ENCODE measurements at places on chromosomes 12 and 14.
A peak's percentile ranks its signal among the peaks of the same experiment; 100 is the strongest.

- peak; percentile 81 for DNase-seq
These were observed 8.6 kb downstream of the PPP1R1A start for GRCh38 chr12:54579696-54580333.

DNA sequence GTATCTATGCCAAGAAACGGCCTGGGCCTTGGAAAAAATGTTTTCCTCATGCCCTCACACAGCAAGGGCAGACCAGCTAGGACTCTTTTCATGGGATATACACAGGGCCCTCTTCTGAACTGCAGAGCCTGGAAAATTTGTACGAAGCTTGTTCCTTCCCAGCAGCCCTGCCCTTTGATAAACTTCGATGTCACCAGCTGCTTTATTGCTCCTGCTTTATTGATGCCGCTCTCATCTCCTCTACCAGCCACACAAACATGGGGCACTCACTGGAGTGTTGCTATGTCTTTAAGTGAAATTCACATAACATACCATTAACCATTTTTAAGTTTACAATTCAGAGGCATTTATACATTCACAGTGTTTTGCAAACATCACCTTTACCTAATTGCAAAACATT, 197.9 kb downstream of the KTN1 start:
- DNase-seq, result no peak

DNA sequence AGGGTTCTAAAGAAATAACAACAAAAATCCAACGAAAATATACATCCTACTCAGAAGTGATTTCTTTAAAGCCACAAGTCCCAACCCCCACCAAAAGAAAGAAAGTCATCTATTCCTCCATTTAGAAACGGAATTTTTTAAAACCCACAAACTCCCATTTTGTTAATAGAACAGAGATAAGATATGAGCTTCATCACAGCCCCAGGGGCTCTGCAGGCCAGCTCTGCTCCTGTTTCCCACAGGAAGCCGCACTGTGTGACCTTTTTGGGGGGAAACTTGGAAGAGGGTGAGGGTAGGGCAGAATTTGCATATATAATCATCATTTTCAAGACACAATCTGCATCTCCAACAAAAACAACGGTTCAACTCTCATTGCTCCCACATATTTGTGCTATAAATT, 2.8 kb downstream of the FBXL14 start:
- DNase-seq, result no peak

GRCh38 chr12:49489720-49490119, 49.1 kb upstream of the KCNH3 start:
- no peak for DNase-seq

DNA sequence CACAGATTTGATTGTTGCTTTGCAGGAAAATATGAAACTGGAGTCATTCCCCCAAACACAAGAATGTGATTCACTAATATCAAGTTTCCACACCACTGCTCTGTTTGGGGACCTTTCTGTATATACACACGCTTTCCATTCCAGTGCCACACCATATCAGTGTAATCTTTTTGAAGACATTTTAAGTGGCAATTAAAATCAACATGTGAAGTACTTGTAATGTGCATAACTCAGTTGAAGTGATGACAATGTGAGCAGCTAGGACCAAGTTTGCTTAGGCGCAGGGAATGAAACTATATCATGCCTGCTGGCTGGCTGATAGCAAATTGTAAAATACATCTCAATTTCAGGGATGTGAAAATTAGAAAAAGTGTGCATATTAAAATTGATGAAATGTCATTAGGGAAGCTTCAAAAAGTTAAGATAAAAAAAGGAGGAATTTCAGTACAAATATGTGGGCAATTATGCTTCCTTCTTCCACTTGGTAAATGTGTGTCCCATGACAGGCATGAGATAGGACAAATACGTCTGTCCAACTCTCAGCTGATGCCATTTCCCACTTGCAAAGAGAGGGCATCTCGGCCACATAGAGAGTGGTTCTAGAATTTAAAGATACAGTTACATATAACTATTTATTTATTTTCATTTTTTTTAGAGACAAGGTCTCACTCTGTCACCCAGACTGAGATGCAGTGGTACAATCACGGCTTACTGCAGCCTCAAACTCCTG, 43.7 kb downstream of the HSPB8 start:
- no peak for DNase-seq

GRCh38 chr12:54463484-54463883, 9.9 kb downstream of the GTSF1 start:
- no peak for DNase-seq

DNA sequence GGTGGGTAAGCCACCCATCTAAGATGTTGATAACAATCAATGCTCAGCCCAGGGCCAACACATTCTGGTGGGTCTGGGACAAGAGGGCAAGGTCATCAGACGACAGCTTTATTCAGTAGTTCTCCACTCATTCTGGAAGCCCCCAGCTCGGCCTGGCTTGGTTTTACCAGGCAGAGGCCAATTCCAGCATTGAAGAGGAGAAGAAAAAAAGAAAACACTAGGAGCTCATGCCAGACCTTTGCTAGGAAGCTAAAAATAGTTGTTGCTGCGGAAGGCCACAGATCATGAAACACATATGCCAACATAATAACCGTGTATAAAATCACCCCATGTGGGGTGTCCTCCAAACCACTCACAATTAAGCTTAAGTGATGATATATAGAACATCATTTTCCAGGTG, 44.4 kb downstream of the CCDC60 start:
- DNase-seq, result no peak

DNA sequence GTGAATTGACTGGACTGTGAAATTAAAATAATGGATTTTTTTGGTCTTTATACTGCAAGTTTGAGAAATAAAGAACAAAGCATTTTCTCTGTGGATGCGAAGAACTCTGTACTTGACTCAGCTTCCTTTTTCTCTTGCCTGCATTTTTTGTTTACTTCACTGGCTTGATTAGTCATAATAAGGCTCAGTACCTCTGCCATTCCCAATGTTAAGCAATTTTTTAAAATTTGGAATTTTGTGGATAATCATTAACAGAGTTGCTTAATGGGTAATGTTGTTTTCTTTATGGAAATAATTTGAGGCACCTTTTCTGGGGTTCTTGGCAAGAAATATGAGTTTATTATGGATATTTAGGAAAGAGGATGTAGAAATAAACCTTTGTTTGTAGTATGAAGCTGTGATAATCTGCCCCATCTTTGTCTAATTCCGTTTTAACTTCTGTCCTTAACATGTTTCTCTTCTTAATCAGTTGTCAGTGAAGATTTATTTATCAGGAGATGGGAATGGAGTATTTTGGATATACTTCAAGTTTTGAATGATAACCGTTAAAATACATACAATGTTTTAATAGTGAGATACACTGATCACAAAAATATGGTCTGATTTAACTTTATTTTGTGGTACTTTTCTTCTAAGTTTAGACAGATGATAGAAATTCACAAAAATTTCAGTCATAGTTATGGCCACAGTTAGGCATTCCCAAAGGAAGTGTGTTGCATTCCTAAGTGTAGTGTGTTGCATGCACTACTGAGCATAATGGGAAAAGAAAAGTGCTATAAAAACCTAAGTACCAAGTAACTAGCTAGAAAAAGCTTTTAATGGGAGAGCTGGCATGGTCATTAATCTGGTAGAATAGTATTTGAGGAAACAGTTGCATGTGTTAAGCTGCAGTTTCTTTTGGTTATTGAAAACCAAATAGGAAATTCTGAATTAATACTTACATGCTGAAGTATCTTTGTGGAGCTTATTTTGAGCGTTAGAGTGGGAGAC, 27.7 kb downstream of the WNK1 start:
- DNase-seq, result no peak

DNA sequence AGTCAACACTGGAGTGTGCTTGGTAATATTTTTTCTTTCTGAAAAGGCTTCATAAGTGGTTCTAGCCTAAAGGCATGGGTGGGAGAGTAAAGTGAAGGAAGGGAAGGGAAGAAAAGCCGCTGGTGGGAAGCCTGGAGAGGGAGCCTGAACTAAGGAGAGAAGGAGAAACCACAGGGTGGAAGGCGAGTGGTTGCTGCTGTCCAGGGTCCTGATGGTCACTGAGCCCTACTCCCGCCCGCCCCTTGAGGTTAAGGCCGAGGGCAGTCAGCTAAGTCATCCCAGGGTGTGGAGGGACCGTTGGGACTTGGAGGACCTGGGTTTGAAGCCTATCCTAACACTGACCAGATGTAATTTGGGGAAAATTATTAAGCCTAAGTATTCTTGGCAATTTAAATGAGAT, 189.1 kb downstream of the PIWIL1 start:
- no peak for DNase-seq

Data from activated T-helper 1 cell treated with anti-CD3 and anti-CD28 coated beads, Interleukin-2, amount 50 U/mL, for 16 hours (primary cell).